T-helper 2 cell treated with Interferon-gamma antibody and Interleukin-4, amounts not matched to agents 5 μg/mL and 100 μg/mL, for 36 hours (primary cell): ENCODE measurements at places on chromosomes 13 and 19.

DNA sequence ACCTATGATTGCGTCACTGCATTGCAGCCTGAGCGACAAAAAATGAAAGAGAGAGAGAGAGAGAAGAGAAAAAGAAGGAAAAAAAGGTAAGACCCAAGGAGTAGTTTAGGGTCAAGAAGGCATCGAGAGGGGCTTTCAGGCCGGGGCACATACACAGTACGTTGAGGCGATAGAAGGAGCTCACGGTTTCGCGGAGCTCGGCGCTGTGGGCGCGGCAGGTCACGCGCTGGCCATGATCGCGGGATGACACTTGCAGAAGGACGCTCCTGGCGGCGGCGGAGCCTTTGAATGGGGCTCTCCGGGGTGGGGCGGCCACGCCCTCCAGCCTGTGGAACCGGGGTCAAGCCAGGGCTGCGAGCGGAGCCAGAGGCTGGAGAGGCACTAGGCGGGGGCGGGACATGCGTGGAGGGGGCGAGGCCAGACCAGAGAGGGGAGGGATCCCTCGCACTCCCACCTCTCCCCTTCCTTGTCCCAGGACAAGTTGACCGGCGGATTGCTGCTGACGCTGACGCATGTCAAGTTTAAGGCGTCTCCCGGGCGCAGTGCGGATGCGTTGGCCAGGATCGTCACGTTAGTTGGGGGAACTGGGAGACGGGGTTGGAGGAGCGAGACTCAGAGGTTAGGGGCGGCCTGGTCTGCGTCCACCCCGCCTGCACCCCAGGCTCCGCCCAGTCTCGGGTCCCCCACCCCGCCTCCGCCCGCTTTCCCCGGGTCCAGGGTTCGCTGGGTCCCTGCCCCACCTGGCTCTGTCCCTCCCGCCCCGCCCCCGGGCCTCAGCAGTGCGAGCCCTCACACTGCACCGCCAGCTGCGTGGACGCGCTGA lies 6.9 kb downstream of the NPHS1 start:
- no peak for DNase-seq

DNA sequence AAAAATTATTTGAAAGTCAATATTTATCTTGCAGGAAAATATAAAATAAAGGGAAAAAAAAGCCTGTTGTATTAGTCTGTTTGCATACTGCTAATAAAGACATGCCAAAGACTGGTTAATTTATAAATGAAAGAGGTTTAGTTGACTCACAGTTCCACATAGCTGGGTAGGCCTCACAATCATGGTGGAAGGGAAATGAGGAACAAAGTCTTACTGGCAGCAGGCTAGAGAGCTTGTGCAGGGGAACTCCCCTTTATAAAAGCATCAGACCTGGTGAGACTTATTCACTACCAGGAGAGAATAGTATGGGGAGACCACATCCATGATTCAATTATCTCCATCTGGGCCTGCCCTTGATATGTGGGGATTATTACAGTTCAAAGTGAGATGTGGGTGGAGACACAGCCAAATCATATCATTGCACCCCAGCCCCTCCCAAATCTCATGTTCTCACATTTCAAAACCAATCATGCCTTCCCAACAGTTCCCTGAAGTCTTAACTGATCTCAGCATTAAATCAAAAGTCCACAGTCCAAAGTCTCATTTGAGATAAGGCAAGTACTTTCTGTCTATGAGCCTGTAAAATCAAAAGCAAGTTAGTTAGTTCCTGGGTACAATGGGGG lies 1416.5 kb upstream of the SPRY2 start:
- DNase-seq, result no peak

- DNase-seq, result no peak
Observed at GRCh38 chr19:13957051-13957450, 4.7 kb downstream of the DCAF15 start.

GRCh38 chr13:38309397-38309796 lies 40.3 kb upstream of the UFM1 start:
- DNase-seq, result no peak

DNA sequence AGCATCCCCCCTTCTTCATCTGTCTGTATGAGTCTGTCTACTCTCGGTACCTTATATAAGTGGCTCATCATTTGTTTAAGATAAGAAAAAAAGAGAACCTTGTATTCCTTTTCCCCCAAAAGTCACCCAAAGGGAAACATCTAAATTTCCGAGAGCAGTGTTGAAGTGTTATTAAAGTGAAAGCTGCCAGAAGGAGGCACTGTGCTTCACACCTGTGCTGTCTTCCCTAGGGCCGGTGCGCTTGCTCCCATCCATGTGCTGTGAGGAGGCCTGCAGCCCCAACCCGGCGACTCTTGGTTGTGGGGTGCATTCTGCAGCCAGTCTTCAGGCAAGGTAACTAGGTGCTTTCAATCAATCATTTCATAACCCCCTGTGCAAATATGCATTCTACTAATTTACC lies 97.5 kb downstream of the TNFRSF19 start:
- no peak for DNase-seq

- no peak for DNase-seq
Observed at GRCh38 chr13:39379118-39379517, 223.9 kb downstream of the LHFPL6 start.

DNA sequence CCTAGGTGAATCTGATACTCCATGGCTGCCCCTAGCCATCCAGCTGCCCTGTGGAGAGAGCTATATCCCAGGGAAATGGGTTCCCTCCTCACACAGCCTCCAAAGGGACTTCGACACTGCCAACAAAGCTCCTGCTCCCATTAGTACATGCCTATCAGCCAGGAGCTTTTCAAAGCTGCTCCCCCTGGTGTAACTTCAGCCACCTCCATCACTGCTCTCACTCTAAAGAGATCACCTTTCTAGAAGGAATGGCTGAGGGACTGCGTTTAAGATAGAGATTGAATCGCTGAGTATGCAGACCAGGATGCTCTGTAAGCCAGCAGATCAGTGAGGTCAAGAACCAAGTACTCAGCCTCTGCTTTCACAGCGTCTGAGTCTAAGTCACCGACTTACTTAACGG lies 213.7 kb downstream of the NALCN start:
- no peak for DNase-seq

- DNase-seq, result no peak
Observed at GRCh38 chr19:2551172-2551863, 75.4 kb downstream of the GADD45B start.

- DNase-seq, result no peak
Observed at GRCh38 chr13:25973085-25973484, 78.7 kb downstream of the SHISA2 start.

- DNase-seq, result no peak
Observed at GRCh38 chr19:1253514-1254080, 5.2 kb downstream of the MIDN start.
